ENCODE measurements at places on chromosomes 2 and 18.

- no peak for DNase-seq
Observed at GRCh38 chr18:79983793-79984192, 4.6 kb downstream of the TXNL4A start.

- no peak for DNase-seq
Observed at GRCh38 chr2:100831158-100831750, 11.3 kb downstream of the NPAS2 start.

GRCh38 chr2:56034258-56034657 lies 110.7 kb upstream of the EFEMP1 start:
- no peak for DNase-seq

GRCh38 chr2:207467716-207468347 lies 61.9 kb upstream of the CREB1 start:
- no peak for DNase-seq

DNA sequence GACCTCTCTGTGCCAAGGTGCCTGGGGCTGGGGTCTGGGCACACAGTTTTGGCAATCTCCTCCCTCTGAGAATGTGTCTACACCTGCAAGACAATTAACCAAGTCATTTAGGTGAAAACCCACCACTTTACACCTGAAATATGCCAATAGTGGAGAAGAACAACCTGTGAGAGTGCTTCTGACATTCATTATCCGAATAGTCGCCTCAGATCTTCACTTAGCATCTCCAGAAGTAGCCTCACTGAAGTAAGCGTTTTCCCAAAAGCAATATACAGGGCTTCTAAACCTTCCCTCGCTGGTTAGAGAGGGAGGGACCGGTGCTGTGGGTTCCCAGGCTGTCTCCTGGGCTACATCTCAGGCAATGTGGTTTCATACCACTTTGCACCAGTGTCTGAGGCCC lies 173.5 kb downstream of the DDX1 start:
- no peak for DNase-seq
